ENCODE measurements at places on chromosomes 13 and 19.

- no peak for DNase-seq
Observed at GRCh38 chr19:11295665-11296245, at the start of gene TSPAN16. Gene TSPAN16, plus strand, starts transcription at chr19:11296160. Its CDS starts 138 bp downstream, at chr19:11296298.

DNA sequence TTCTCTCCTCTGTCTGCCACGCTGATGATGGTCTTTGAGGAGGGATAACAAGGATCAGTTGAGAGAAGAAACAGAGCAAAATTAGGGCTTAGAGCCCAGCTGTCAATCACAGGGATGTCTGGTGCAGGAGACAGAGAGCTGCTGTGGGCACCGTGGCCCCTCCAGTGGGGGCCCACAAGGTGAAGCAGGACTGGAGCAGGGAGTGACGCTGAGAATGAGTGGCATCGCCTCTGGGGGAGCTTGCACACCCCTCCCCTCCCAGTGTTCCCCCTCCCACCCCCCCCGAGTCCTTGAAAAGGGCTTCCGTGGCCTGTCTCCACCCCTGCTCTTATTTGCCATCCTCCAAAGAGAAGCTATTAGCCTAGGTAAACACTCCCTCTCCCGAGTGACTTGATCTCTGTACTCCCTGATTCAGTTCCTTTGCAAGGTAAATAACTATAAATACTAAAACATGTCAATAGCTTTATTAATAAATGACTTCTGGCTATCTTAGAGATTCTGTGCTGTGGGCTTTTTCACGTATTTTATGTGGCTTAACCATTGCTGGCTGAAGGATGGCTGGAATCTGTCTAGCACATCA is 440.0 kb downstream of the ZNF536 start:
- DNase-seq: no peak

- no peak for DNase-seq
Observed at GRCh38 chr19:6064336-6065073, 45.8 kb downstream of the RFX2 start.

DNA sequence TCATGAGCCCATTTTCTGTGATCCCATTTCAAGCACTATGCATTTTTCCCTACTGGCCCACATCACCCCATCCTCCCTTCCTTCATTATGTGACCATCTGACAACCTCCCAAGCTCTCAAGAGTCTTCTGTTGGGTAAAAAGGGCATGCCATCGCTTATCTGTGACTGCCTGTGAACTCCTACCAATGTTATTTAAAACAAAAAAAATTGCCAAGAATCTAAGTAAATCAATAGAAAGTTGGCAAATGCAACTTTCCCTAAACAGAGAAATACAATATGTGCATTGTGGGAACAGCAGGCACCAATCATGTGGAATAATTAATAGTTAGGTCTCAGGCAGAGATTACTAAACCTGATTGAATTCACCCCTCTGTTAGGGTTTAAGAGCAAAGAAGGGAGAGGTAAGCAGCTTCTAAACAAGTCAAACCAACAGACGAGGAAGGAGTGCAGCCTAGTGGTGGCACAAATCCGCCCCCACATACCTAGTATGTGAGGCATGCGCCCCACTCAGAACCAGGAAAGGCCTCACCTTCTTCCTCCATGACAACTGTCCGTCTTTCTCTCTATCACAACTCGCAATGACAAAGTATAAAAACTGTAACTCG is 29.8 kb downstream of the DZIP1 start:
- DNase-seq: no peak

DNA sequence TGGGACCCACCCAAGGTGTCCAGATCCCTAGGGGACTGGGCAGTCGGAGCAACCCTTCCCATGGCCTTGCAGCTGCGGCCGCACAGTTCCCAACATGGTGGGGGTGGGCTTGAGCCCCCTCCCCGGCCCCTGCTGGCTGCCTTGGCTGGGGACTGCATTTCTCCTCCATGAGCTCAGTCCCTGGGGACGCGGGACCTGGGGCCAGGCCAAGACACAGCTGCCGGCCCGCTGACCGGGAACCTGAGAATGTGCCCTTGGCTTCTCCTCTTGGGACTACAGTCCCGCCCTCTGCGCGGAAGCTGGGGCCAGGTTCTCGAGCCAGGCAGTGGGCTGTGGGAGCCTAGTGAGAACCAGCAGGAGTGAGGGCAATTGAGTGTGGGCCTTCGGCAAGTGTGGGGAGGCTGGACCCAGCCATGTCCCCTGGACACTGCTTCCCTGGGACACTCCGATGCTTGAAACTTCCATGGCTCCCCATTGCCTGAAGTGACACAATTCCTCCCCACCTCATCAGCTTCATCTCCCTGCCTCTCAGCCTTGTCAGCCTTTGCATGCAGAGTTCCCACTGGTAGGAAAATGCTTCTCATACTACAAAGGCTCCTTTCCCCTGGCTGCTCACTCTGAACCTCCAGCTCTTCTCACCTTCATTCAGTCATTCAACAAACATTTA is 13.1 kb upstream of the NOTCH3 start:
- DNase-seq: no peak

GRCh38 chr13:114130131-114130836 is 2.1 kb downstream of the RASA3 start:
- DNase-seq: no peak

GRCh38 chr19:32053861-32054260 is 291.5 kb upstream of the ZNF507 start:
- DNase-seq: no peak
